ENCODE measurements at places on chromosomes 5 and 9.

- H3K4me3 ChIP-seq, result no peak overlapping the region
- H3K27ac ChIP-seq, result no peak overlapping the region
- no peak for DNase-seq
- H3K27me3 ChIP-seq, result no peaks in the 10 kb centered on the region
- no peaks in the 10 kb centered on the region for H3K36me3 ChIP-seq
- no peaks in the 10 kb centered on the region for H3K4me1 ChIP-seq
Measured at GRCh38 chr5:145429170-145429569, 406.0 kb downstream of the PRELID2 start.

- H3K4me1 ChIP-seq, result no peaks in the 10 kb centered on the region
- no peak for DNase-seq
- no peaks in the 10 kb centered on the region for H3K36me3 ChIP-seq
- H3K27ac ChIP-seq, result no peak overlapping the region
- H3K4me3 ChIP-seq, result no peak overlapping the region
Measured at GRCh38 chr5:11650936-11651335, 253.3 kb downstream of the CTNND2 start.

DNA sequence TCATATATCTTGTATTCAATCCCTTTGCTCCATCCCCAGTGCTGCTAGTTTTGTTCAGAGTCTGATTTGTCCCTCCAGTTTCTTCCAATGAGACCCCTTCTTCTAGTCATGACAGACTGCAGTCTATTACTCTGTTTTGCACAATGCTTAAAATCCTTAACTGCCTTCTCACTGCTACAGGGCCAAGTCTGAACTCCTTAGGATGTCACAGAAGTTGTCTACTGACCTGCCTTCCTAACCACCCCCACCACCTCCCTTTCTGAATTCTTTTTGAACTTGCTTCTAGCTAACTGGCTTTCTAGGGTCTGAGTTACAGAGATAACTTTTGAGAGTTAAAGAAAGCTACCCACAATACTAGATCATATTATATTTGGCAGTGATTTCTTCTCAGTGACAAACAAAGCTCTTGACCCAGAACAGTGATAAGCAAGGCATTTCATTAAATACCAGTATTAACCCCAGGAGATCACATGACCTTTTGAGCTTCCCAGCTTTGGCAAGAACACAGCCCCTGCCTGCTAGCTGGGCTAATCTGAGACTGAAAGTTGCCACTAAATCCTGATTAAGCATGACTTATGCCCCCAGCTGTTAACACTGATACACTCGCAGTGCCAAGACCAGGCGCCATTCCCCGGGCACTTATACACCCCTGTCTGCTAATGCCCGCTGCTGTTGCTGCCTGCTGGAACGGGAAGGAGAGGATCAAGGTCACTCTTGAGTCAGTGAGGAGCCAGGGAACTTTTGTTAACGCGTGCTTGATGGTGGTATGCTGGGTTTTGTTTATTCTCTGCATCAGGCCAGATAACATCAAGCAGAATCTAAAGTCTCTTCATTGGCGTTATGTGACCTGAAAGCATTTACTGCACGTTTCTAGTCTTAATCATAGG is 36.4 kb upstream of the ADAMTSL1 start:
- peak overlapping the region; percentile 82 for H3K27ac ChIP-seq
- no peaks in the 10 kb centered on the region for H3K36me3 ChIP-seq
- H3K4me3 ChIP-seq, result peak overlapping the region; percentile 57
- H3K4me1 ChIP-seq, result peaks cover 10% of the 10 kb centered on the region

- H3K4me3 ChIP-seq, result no peak overlapping the region
- no peak for DNase-seq
- no peak overlapping the region for H3K27ac ChIP-seq
- no peaks in the 10 kb centered on the region for H3K4me1 ChIP-seq
- H3K36me3 ChIP-seq, result no peaks in the 10 kb centered on the region
Measured at GRCh38 chr9:133235549-133236222, 26.6 kb upstream of the OBP2B start.

GRCh38 chr9:26311463-26311995 is 581.1 kb downstream of the CAAP1 start:
- no peak for DNase-seq
- no peaks in the 10 kb centered on the region for H3K27me3 ChIP-seq
- no peaks in the 10 kb centered on the region for H3K4me1 ChIP-seq
- no peaks in the 10 kb centered on the region for H3K36me3 ChIP-seq
- H3K27ac ChIP-seq, result no peak overlapping the region
